ENCODE measurements at places on chromosomes 3 and 15.

DNA sequence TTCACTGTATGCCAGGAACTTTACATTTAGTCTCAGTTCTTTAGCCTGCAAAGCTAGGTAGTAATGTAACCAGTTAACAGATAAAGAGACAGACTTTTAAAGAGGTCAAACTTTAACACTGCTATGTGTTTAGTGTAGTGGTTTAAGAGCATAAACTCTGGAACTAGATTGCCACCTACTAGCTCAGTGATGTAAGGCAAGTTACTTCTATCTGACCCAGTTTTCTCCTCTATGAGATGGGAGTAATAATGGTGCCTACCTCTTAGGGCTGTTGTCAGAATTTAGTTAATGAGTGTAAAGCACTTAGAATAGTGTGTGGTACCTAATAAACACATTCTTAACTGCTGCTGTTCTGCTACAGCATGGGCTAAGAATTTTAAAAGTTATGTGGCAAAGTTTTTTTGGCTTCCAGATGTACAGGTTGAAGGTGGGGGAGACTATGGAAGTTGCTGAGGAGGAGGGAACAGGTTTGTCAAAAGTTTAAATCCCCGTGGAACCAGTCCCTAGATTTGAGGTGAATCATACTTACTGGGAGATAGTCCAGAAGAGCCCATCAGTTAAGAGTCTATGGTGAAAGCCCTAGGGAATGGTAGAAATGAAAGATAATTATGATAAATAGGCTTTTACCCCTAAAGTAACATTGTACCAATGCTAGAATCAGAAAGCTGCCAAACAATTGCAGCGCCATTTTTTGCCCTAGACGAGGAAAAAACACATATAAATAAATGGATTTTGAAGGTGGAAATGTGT is 13.9 kb downstream of the TSC22D2 start:
- DNase-seq = peak; percentile 62

DNA sequence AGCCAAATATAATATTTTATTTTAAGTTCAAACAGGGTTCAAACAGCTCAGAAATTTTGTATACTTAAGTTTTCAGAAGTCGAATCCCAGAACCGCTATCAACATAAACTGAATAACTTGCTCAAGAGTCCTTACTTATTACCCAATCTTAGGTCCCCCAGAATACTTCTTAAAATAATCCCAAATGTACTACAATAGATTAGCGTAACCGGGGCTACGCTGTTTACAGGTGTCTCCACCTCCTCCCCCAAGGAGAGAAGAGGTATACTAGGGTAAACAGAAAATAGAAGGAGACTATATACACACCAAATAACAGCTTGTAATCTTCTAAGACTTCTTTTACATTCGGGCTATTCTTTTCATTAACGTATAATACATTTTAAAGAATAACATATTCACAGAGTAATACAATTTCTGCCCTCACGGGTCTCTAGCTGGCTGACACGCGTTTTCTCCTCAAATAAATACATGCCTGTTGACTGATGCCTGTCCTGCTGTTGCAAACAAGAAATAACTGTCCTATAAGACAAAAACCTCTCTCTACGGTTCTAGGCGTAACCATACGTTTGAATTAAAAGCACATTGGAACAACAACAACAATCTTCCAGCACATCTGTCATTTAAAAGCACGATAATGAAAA is 1.3 kb downstream of the DENND4A start:
- DNase-seq = peak; percentile 25

DNA sequence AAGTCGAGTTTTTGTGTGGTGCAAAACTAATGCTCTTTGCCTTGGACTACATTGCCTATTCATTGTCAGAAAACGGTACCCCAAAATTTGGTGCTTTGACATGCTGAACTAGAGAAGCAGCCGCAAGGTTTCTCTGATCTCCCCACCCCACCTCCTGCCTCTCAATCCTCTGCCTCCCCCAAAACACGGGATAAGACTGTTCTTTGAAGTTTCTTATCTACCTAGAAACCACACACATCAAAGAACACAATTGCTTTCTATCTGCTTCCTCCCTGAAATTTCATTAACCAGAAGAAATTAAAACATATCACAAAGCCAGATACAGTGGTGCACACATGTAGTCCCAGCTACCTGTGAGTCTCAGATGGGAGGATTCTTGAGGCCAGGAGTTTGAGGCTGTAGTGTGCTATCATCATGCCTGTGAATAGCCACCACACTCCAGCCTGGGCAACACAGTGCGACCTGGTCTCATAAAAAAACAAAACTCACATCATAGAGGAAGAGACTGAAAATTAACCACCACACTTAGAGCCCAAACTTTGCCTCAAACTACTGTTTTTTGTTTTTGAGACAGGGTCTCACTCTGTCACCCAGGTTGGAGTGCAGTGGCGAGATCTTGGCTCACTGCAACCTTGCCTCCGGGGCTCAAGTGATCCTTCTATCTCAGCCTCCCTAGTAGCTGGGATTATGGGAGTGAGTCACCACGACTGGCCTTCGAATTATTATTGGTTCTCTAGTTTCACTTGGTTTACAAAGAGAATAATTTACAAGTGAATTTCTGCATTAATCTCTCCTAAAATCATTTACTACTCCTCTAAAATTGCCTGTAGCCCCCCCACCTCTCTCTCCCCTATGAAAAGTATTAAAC is 2.7 kb upstream of the PCNP start:
- no peak for DNase-seq

GRCh38 chr3:138060792-138061191 is 50.8 kb downstream of the CLDN18 start:
- DNase-seq = no peak

- no peak for DNase-seq
Observed at GRCh38 chr3:133054586-133054985, 16.4 kb downstream of the TMEM108 start.

All from fibroblast of mammary gland (primary cell).